ENCODE measurements at places on chromosomes 12 and 14.

DNA sequence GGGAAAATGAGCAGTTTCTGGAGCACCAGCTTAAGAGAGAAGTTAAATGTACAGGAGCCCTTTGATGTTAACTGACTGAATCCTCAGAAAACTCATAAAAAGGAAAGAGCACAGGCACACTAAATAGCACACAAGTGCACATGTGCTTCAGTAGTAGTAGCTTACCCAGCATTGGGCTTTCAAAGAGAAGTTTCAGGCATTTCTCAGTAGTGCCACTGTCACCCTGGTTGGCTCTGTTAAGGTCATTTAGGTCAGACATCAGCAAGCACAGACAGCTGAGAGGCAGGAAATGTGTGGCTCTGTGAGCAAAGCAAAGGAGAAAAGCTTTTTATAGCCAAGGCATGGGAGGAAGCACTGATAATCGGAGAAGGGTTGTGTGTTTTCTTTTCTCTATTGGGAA lies 96.3 kb upstream of the HIF1A start:
- DNase-seq: no peak

- DNase-seq: peak; percentile 17
Observed at GRCh38 chr14:75418850-75419768, 8.7 kb upstream of the JDP2 start.

GRCh38 chr14:57657487-57657886 lies 163.8 kb upstream of the CCDC198 start:
- no peak for DNase-seq

- no peak for DNase-seq
Observed at GRCh38 chr14:55450539-55450938, 10.1 kb upstream of the TBPL2 start.

- DNase-seq: no peak
Observed at GRCh38 chr12:11855983-11856374, 206.5 kb downstream of the ETV6 start.

GRCh38 chr12:81086342-81086741 lies 8.5 kb downstream of the ACSS3 start:
- no peak for DNase-seq

DNA sequence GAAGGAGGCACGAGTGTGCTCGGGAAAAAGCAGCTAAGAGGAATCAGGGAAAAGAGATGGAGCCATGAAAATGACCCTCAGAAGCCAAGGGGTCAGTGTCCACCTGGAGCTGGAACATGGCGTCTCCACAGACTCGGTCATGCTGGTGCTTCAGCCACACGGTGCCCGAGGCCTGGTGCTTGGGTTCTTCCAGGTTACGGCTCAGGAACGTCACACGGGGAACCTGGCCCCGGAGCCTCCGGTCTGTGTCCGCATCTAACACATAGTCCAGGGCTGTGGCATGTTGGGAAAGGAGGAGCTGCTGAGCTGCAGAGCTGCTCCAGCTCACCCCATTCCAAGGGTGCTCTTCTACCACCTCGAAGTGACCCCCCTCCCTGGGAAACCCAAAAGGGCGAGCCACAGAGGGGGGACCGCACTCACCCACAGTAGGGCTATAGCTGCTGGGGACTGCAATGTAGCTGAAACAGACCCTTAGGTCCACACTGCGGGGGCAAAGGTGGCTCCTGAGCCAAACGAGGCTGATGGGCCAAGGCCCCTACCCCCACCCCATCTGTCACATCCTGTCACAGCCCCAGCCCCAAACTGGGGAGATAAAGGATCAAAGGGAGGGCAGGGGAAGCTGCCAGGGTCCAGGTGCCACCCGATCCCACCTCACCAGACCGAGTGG lies 10.8 kb downstream of the ITGA7 start:
- DNase-seq: no peak

DNA sequence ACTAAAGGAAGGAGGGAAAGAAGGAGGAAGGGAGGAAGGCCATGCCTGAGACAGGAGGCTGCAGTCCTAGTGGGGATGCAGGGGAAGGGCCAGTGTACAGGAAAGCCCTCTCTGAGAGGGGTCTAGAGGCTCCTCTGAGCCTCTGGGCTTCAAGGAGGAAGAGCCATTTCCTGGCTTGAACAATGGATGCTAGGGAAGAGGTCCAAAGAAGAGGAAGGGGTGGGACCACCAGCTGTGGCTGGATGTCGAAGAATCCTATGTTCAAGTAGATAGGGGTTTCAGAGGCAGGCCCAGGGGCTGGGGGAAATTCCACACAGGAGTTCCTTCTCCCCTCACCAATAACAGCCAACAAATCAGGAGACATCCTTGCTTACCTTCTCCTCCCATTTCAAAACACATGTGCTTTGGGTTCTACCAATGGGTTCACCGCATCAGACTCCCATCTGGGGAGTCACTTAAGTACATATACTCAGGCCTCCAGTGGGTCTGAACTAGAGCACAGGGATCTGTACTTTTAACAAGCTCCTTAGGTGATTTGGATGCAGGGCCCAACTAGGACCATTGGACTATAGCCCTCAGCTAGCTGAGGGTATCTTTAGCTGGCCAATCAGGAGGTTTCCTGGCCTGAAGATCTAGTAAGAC lies 32.4 kb downstream of the PRPF40B start:
- no peak for DNase-seq

GRCh38 chr12:55673638-55674037 lies 34.1 kb downstream of the ITGA7 start:
- DNase-seq: no peak

GRCh38 chr12:100365411-100365810 lies 8.5 kb downstream of the SLC17A8 start:
- no peak for DNase-seq

GRCh38 chr12:6384499-6385436 lies 806 bp downstream of the LTBR start:
- no peak for DNase-seq

- DNase-seq: no peak
Observed at GRCh38 chr12:23950210-23950774, 822 bp upstream of the SOX5 start.

GRCh38 chr12:101021911-101022388 lies 188.1 kb downstream of the SLC5A8 start:
- DNase-seq: no peak

DNA sequence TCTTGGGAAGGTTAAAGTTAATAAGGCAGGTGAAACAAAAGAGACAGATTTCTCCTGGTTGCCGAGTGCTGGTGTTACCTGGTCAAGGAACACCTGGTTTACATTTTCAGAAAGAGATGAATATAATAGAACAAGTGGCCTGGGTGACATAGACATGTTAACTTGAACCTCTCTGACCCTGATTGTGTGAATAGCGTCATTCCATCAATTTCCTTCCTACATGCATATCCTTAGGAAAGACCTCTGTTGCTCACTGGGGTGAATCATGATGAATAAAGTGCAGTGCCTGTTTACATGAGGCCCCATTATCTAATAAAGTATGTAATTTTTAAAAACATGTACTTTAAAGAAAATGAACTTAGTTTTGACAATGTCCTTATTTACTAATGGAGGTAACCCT lies 1822.9 kb upstream of the FLRT2 start:
- DNase-seq: no peak

GRCh38 chr12:100753837-100754236 lies 40.7 kb upstream of the ANO4 start:
- DNase-seq: no peak

GRCh38 chr12:79596719-79597350 lies 93.9 kb downstream of the PAWR start:
- DNase-seq: no peak

- peak; percentile 56 for DNase-seq
Observed at GRCh38 chr12:123150744-123151456, at the start of gene PITPNM2. Gene PITPNM2, minus strand, starts transcription at chr12:123151090. Its CDS starts 116,500 bp downstream, at chr12:123034590.

DNA sequence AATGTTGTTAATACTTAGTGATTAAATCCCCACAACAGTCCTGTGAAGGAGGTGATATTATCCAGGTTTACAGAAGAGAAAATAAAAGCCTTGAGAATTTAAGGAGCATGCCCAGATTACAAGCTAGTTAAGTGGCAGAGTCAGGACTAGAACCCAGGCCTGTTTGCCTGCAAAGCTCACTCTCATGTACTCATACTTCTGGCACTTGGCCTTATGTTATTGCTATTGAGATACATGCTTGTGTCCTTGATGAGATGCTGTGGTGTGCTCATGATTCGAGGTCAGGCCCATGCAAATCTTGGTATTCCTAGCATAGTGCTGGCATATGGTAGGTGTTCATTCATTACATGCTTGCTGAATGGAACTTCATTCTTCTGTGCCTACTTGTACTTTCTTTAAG lies 7.6 kb upstream of the EID3 start:
- no peak for DNase-seq

- DNase-seq: no peak
Observed at GRCh38 chr14:90168425-90169105, 87.8 kb upstream of the PSMC1 start.

GRCh38 chr12:65525491-65526141 lies 247.1 kb downstream of the MSRB3 start:
- no peak for DNase-seq

GRCh38 chr12:8127138-8127537 lies 3.7 kb downstream of the CLEC4A start:
- peak; percentile 10 for DNase-seq

GRCh38 chr12:115968211-115968610 lies 309.3 kb downstream of the MED13L start:
- DNase-seq: no peak

DNA sequence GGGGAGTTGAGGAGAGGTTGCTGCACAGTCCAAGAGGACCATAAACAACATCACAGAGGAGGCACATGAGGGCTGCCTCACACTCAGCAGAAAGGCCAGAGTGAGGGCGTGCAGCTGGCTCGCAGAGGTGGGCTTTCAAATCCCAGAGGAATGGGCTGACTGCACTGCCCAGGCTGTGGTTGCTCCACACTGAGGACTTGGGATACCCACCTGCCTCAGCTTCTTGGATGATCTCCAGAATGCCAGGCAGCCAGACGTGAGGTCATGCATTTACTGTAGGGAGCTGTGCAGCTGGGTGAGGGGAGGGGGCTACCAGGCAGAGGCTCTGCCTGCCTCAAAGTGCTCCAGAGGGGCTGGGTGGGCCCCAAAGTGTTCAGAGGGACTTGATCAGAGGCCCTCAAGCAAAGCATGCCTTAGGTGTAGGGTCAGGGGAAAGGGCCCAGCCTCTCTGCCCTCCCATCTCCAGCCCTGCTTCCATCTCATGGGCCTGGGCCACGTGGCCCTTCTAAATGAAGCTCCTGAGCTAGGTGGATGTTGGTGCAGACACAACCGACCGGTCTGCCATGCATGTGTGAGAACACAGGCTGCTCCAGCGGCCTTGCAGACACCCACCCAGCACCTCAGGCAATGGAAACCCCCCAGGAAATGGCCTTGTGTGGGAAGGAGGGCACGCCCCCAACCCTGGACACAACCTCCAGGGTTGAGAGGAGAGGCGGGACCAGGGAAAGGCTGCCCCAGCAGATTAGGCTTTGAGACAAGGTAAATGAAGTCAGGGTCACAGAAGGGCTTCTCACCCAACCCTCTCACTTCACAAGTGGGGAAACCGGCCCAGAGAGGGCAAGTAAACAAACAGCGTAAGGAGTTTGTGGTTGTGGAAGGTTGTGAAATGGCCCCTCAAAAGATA lies 90.8 kb downstream of the NTF3 start:
- no peak for DNase-seq

- no peak for DNase-seq
Observed at GRCh38 chr12:110253176-110253575, 27.9 kb upstream of the ATP2A2 start.

GRCh38 chr12:69266036-69266635 lies 26.8 kb downstream of the CPSF6 start:
- DNase-seq: no peak

DNA sequence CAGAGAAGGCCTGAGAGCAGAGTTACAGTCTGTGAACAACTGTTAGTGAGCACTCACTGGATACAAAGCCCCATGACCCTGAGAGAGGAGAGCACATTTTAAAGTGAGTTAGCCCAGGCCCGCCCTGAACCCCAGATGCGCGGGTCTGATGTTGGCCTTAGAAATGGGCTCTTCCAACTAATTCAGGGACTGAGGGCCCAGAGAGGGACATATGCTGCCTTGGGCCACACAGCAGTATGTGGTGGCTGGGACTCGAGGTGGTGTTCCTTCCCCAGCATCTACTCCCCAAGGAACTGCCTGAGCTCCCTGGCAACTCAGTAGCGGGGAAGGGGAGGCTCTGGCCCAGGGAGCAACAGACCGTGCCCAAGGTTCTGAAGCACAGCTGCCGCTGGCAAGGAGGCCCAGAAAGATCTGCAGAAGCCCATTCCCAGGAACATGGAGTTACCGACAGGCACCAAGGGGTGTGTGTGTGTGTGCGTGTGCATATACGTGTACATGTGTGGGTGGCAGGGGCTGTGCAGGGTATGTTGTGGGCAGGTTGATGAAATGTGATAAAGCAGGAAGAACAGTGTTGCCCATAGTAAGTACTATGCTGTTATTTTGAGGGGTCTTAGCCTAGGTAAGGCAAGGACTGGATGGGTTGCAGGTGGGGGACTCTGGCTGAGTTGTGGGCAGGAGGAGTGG lies 40.5 kb downstream of the KRT80 start:
- DNase-seq: no peak

- no peak for DNase-seq
Observed at GRCh38 chr14:61878931-61879330, 116.7 kb downstream of the SNAPC1 start.

DNA sequence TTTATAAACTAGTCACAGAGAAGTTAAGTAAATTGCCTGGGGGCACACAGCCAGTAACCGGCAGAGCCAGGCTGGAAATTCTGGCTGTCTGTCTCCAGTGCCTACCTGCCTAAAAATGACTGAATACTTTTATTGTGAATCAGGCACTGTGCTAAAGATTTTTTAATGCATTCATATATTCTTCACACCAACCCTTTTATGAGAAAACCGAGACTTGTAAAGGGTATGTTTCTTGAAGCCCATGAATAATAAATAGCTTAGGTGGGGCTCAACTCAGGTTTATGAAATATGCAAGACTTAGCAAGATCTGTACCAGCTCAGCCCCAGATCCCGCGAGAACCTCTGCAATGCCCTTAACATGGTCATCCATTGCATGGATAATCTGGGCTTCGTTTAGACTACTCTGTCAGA lies 60.8 kb downstream of the TMCC3 start:
- no peak for DNase-seq

Data from CD4-positive, alpha-beta T cell treated with Interleukin-15 for 4 hours (primary cell).